HS-27A (cell line): ENCODE measurements at places on chromosomes 13 and 19.

DNA sequence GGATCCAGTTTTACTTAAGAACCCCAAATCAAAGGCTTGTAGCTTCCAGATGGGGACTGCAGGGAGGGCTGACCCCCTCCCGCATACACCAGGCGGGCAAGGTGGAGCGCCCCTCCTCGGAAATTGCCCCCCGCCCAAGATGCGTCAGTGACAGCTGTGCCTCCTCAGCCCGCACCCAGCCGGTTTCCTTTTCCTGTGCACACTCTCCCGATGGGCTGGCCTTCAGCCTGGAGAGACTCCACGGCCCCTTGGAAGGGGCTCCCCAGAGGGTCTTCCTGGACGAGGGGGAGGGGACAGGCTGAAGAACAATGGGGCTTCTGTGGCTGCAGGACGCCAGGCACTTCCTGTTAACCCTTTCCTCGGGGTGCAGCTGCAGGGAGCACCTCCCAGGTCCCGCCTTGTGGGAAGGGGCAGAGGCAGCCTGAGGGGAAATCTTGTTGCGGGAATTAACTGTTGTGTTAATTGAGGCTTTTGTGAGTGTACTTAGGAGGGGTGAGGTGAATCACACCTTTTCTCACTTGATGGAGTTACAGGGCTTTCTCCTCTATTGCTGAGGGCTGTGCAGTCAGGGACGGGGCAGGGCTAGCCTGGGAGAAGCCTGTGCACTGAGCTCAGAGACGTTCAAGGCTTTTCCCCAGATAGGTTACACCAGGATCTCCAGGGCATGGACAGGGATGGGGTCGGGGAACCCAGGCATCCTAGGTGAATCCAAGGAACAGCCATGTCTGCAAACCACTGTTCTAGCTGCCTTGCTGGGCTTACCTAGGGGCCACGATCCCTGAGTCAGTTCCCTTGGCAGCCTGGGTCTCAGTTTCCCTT is 14.3 kb downstream of the IER2 start:
- no peak for DNase-seq

DNA sequence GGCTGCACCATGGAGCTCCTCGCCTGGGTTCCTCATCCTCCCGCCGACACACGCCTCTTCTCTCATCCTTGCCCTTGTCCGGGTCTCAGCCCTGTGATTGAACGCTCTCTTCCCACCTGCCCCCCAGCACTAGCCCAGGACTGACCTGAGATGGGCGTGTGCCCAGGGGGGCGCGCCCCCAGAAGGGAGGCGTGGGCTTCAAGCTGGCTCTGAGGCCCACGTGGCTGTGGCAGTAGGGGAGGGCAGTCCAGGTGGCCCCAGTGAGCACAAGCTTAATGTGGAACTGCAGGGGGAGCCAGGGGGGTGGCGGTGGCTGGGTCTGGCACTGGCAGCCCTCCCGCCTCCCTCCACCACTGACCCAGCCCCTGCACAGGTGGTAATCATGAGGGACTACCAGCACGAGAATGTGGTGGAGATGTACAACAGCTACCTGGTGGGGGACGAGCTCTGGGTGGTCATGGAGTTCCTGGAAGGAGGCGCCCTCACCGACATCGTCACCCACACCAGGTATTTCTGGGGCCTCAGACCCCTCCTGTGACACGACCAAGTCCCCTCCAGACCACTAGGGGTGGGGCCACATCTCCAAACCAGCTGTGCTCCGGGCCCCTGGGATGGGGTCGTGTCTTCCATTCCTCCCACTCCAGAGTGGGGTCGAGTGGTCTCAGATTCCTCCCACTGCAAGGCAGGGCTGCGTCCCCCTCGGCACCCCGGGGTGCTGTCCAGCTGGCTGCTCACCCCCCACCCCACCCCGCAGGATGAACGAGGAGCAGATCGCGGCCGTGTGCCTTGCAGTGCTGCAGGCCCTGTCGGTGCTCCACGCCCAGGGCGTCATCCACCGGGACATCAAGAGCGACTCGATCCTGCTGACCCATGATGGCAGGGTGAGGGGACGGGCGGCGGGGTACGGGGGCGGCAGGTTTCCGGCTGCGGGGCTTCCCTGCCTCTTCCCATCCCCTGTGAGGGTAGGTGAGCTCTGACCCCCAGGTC is 21.9 kb upstream of the NCCRP1 start:
- DNase-seq, result no peak

DNA sequence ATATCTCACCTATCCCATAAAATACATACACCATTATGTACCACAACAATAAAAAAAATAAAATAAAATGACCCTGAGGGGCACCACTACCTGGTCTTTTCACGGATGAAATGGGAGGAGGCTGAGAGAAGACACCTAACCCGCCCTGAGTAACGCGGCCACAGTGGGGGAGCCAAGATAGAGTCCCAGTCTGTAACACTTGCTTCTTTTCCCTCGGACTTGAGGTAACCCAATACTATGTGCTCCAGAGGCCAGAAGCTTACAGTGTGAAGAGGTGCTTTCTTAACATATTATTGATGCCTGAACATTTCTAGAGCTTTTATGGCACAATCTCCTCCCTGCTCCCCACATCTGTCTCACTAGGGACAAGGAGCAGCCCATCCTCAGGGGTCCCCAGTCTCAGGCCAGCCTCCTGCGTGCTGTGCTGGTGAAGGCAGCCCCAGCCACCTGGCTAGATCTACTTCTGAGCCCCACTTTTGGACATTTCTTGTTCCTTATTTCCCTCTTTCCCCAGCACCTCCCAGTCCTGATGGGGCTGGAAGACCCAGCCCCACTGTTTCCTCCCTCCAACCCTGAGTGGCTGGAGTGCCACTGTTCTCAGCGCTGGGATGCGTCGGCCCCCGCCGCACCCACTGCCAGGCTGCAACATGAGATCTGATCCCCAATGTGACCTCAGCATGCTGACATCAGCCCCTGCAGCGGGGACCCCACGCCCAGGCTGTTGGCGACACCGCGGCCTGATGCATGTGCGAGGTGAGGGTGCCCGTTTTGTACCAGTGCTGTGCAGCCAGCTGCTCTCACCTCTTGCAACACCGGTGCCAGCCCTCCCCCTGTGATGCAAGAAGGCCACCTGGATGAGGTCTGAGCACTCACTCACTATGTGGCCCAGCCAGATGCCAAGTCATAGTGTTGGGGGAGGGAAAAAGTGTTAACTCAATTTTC is 143.3 kb downstream of the DCLK1 start:
- no peak for DNase-seq

GRCh38 chr13:83975655-83976165 is 93.4 kb upstream of the SLITRK1 start:
- no peak for DNase-seq

DNA sequence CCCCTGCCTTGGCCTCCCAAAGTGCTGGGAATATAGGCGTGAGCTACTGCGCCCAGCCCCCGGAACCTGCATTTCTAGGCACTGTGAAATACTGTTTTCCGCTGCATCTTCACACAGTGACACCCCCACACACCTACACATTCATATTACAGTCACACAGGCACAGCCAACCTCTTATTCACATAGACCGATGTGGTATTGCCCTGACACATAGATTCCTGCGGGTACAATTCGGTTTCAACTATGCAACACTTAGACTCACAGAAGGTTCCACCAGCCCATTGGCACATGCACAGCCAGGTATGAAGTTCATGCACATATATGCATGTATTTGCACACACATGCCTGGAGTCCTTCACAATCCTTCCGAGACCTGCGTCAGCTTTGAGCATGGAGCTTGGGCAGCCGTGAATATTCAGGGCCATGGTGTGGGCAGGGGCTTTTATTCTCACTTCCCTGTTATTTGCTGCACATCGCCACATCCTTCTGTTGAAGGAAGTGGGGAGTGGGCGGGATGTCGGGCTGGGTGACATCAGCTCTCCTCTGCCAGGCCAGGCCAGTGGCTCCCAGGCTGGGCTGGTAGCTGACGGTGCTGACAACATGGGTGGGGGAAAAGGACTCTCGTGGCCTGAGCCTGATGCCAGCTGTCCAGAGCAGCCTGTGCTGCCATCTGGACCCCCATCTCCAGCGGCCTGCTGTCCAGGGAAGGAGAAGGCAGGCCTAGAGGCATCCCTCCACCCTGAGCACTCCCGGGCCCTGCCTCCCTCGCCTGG is 5.4 kb upstream of the CDC37 start:
- DNase-seq, result no peak

- DNase-seq, result peak; percentile 61
Measured at GRCh38 chr19:342801-343421, 1.7 kb downstream of the MIER2 start.

- no peak for DNase-seq
Measured at GRCh38 chr13:31781064-31781463, 41.7 kb downstream of the RXFP2 start.

- DNase-seq, result no peak
Measured at GRCh38 chr13:42649141-42649540, 75.2 kb downstream of the TNFSF11 start.

DNA sequence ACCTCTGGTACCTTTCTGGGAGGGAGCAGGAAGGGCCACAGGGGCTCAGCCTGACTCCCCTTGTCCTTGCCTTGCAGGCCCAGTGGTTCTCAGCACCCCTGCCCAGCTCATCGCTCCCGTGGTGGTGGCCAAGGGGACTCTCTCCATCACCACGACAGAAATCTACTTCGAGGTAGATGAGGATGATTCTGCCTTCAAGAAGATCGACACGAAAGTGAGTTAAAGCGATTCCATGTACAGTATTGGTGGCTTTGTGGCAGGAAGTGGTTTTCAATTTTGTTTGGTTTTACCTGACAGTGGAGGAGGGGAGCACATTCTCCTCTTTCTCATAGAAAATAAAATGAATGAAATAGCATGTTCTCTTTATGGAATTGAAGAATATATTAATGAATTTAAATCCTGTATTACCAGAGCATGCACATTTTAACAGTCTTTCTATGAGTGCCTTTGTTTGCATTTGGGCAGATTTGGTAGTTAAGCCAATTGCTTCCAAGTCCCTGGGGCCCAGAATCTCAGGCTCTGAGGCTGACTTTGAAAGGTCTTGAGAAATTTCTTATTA is 4.1 kb downstream of the MAB21L1 start:
- no peak for DNase-seq

- DNase-seq, result no peak
Measured at GRCh38 chr19:51704626-51705025, 11.5 kb downstream of the SPACA6 start.

GRCh38 chr13:100541897-100542825 is 46.4 kb downstream of the GGACT start:
- no peak for DNase-seq

DNA sequence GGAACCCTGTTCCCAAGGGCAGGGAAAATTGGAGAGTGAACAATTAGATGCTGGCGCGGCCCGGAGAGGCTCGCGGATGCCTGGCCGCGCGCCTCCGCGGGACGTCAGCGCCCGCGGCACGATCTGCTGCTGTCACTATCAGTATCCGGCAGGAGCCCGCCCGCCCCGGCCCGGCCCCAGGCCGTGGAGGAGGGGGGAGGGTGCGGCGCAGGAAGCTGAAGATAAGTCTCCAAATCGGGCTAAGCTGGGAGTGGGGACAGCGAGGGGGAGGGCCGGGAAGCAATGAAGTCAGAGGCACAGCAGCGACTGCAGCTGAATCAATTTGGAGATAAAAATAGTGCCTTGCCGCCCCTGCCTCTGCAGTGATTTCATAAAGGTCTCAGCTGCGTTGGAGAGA is 441.5 kb upstream of the KLF12 start:
- DNase-seq, result no peak

DNA sequence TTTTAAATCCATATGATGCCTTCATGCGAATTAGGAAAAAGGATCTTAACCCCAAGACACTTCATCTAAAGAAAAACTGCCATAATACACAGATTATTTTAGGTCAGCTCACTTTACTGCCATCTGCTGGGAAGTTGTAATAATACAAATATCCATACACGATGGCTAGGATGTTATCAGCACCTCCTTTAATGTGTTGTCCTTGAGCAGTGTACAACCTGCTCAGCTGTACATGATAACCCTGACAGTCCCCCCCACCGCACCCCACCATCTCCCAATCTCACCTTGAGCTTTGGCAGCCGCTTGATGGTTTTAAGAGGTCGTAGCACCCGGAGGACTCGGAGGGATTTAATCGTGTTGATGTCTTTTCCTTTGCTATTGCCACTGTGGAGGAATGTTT is 112.2 kb downstream of the IER2 start:
- DNase-seq, result no peak

GRCh38 chr13:65063753-65064152 is 2166.4 kb downstream of the PCDH9 start:
- DNase-seq, result no peak

- DNase-seq, result no peak
Measured at GRCh38 chr13:112510002-112510780, 77.8 kb downstream of the TUBGCP3 start.

DNA sequence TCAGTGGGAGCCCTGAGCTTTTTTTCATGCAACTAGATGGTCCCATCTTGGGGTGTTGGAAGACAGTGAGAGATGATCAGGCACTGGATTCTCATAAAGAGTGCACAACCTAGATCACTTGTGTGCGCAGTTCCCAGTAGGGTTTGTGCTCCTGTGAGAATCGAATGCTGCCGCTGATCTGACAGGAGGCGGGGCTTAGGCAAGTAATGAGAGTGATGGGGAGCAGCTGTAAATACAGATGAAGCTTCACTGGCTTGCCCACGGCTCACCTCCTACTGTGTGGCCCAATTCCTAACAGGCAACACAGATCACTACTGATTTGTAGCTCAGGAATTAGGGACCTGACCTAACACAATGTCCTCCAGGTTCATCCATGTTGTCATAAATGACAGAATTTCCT is 43.6 kb upstream of the UBAC2 start:
- DNase-seq, result no peak

GRCh38 chr13:25587326-25587980 is 215.7 kb downstream of the ATP8A2 start:
- DNase-seq, result no peak

DNA sequence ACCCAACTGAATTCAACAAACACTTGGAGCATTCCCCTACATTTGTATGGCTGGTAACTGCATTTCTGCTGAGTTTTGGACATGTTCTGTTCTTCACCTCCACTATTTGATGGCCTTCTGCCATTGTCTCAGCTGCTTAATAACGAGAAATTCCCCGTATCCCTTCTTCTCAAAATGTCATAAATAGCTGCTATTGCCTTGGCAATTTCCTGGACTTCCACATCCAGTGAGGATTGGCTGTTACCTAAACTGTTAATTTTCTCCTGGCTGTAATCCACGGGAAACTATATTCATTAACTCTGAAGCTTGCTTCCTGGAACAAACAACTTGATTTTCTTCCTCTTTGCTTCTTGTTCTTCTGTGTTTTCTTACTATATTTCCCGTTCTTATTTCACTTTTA is 69.5 kb upstream of the TDRD3 start:
- DNase-seq, result no peak

- no peak for DNase-seq
Measured at GRCh38 chr13:91169321-91170050, 178.0 kb upstream of the MIR17HG start.

- DNase-seq, result no peak
Measured at GRCh38 chr13:24133021-24133795, 27.3 kb upstream of the SPATA13 start.

GRCh38 chr19:42422092-42422900 is 4.9 kb downstream of the LIPE start:
- DNase-seq, result no peak

- no peak for DNase-seq
Measured at GRCh38 chr13:33033986-33034385, 17.8 kb downstream of the KL start.

GRCh38 chr19:2432131-2432848 is 4.9 kb upstream of the TIMM13 start:
- no peak for DNase-seq
